ENCODE measurements at places on chromosomes 11 and 22. TPM values are rescaled to one million over a fixed set of nuclear protein-coding genes. Genes with fewer than 3 reads are reported as not detected.

DNA sequence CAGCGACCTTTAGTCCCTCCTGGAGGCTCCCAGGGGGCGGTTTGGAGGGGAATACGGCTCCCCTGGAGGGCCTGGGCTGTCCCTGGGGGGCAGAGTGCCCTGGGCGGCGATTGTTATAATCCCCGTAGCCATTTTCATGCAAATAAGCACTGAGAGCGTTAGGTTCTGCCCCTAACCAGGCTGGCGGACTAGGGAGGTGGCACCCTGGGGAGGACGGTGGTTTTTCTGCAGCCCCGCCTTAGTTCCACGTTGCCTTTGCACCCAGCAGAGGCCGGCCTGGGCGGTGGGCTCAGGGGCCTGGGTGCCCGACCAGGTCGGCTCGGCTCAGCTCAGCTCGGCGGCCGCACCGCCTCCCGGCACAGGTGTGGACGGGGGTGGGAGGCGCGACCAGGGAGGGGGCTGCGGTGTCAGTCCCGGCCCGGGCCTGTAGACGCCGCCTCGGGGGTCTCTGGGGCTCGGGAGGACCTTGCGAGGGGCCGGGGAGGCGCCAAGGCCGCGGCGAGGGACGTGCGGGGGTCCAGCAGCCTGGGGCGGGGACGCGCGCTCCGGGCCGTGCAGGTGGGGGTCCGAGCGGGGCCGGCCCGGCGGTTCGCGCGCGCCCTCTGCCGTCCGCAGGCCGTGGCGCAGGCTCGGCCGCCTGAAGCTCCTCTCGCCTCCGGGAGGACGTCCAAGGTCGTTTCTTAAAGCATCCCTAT, 2.3 kb upstream of the DUSP8 start:
- peak; percentile 88 for DNase-seq

DNA sequence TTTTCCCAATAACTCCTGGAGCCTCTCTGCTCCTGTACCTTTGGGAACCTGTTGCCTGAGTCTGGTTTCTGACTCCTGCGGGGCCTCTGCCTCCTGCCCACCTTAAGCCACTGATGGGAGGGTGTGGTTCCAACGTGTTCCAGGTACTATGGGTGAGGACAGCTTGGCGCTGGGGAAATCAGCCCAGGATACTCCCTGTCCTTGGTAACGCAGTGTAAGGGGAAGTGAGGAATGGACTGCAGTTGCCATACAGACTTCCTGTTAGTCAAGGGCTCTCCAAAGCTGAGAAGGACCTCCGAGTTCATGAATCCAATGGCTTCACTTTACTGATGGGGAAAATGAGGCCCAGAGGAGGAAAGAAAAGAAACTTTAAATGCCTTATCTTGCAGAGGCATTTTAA, 1.2 kb upstream of the MARK2 start:
- no peak for DNase-seq

DNA sequence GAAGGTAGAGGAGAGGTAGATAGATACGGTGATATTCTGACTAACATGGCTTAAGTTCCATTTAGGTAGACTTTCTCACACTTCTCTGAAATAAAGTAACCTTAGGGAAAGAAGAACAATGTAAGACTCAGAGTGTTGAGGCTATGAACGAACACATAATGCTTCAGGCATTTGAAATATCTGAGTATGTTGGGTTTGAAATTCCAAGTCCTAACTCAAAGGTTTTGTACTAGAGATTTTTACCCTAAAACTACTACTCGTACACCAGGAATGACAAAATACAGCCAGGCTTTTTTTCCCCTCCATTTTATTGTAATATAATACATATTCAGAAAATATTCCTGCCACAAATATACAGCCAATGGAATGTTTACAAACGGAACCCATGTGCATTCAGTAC, 592.6 kb downstream of the ETS1 start:
- DNase-seq = no peak

The NPTXR gene
- 3.0 TPM for polyA plus RNA-seq

DNA sequence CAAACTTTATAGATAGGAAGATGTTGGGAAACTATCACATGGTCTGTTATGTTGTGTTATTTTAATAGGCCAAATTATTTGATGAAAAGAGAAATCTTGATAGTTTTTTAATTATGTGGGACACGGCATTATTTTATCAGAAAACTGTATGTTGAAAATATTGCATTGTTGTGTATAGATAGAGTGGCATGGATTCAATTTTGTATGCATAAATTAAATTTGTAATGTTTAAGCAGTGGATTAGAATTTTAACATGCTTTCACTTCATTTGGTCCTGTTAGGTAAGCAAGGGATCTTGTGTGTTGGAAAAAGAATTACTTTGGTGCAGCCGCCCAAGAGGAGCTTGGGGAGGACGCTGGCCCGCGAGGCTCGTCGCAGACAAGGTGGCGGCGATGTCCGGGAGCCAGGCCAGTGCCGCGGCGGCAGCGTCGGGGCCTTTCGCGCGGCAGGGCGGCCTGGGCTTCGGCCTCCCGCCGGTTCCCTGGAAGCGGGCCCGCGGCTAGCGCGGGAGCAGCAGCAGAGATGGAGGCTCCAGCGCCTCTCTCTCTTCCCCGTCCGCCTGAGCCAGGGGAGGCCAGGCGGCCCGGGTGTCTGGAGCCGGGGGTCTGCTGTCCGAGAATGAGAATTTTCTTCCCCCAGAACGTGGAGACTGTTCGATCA, 82.7 kb downstream of the GGT1 start:
- DNase-seq = no peak

DNA sequence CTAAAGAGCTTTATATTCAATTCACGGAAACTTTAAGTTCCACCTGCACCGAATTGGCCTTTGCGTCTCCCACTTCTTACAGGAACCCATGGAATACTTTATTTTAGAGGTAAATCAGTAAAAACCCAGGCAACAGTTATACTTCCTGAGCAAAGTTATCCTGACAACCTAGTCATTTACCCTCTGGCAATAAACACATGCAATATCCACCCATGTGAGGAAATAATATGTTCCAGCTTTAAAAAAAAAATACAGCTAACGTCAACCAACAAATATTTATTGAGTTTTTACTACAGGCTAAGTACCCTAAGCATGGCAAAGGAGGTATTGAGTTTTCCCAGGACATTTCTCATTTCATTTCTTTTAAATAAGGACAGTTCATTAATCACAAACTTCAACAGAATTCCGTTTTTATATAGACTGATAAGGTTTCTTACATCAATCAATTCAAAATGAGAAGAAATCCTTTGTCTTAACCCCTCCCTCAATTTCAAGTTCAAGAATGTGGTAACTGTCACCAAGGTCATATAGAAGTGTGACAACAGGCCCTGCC, 38.3 kb upstream of the CCDC34 start:
- no peak for DNase-seq

The OR4S1 gene
- not detected for polyA plus RNA-seq

The ANO1 gene
- polyA plus RNA-seq = 1.5 TPM

- DNase-seq = no peak
Observed at GRCh38 chr11:62804310-62805075, 747 bp downstream of the NXF1 start.

DNA sequence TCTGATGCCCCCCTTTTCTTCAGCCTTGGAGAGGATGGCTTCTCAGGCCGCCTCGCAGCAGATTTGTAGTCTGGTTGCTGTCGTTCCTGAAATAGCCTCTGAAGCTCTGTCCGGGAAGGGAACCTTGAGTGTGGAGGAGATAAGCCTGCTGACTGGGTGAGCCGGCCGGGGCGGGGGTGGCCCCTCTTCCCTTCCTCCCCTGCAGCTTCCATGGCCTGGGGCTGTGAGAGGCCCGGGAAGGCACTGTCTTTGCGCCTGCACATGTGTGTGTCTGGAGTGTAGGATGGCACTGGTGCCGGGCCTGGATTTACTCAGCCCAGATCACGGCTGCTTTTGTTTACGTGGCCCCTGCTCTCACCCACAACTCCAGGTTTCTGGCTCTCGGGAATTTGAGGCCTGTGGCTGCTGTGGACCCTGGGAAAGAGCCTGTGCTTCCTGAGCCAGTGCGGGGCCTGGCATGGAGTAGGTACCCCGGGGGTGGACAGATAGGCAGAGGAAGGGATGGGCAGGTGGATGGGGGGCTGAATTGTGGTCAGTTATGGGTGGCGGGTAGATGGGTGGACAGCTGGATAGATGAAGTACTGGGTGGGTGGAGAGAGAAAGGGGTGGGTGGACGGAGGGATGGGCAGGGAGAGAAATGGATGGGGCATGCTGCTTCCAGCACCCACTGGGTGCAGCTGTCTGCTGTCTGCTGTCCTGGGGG, 16.6 kb downstream of the KCNQ1 start:
- no peak for DNase-seq

GRCh38 chr11:64656862-64657261, 65.8 kb downstream of the SLC22A12 start:
- no peak for DNase-seq

The BBOX1 gene
- polyA plus RNA-seq = 0.40 TPM

DNA sequence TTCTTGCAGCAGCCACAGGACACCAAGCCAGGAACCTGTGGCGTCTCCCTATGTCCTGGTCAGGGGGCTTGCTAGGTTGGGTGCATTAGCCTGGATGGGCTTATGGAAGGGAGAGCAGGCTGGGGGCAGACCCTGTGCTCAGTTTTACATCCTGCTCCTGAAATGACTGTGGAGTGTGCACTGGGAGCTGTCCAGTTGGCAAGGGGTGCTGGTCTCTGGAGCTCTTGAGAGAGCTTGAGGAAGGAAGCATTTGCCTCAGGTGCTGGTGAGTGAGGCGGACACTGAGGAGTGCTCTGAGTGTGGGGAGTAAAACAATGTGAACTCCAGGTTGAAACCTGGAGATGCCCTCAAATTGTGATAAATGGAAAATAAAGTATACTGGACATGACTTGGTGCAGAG, 3.4 kb downstream of the SCGB1D4 start:
- DNase-seq = no peak

DNA sequence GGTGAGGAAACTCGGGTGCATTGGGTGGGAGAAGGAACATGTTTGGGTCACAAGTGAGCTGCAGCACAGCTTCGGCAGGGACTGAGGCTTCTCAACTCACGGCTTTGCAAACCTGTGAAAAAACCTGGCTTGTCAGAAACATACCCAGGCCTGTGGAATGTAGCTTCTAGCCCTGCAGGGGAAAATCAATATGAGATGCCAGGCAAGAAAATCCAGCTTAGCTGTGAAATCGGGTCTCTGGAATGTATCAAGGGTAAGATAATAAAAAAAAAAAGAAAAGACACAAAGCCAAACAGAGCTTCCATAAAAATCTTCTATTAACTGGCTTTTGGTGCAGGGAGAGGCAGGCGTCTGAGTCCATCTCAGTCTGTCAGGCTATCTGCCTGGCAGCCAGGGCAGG, 28.5 kb downstream of the UQCR10 start:
- no peak for DNase-seq

The LAYN gene
- 2.4 TPM for polyA plus RNA-seq

DNA sequence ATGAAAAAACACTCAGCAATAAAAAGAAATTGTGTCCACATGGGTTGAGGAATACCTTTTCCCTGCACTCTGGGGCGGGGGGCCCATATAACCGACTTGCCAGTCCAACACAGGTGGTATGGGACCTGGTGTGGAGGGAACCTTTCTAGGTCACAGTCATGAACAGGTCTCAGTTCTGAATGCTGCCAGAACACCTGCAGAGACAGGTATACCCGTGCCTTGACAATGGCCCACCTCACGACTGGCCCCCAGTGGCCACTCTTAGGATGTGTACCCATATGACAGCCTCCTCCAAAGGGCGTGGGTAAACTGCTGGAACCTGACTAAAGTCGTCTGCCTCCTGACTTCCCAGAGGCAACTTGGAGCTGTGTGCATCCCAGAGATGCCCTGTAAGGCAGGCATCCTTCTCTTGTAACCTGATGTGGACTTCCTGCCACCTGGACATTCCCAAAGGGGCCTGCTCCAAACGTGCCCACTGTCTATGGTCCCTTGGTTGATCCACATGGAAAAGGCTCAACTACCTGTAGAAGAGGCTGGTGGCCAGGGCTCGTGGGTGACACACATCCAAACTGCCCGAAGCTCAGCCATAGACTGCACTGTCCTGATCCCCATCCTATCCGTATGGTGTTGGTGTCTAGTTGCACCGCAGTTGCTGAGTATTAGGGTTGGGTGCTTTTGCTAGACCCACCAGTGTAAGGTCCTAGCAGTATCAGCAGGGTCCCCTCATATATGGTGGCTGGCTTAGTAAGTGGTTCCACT, 859.3 kb downstream of the BRD1 start:
- DNase-seq = peak; percentile 61

GRCh38 chr11:94652735-94653284, 85.6 kb downstream of the PIWIL4 start:
- DNase-seq = no peak

GRCh38 chr11:44911029-44911814, 39.5 kb downstream of the TP53I11 start:
- DNase-seq = no peak

- no peak for DNase-seq
Observed at GRCh38 chr11:116224154-116224888, 548.5 kb downstream of the BUD13 start.

The SHISAL1 gene
- polyA plus RNA-seq = 0.87 TPM

The PYGM gene
- polyA plus RNA-seq = 1.3 TPM

The SAA4 gene
- polyA plus RNA-seq = not detected

DNA sequence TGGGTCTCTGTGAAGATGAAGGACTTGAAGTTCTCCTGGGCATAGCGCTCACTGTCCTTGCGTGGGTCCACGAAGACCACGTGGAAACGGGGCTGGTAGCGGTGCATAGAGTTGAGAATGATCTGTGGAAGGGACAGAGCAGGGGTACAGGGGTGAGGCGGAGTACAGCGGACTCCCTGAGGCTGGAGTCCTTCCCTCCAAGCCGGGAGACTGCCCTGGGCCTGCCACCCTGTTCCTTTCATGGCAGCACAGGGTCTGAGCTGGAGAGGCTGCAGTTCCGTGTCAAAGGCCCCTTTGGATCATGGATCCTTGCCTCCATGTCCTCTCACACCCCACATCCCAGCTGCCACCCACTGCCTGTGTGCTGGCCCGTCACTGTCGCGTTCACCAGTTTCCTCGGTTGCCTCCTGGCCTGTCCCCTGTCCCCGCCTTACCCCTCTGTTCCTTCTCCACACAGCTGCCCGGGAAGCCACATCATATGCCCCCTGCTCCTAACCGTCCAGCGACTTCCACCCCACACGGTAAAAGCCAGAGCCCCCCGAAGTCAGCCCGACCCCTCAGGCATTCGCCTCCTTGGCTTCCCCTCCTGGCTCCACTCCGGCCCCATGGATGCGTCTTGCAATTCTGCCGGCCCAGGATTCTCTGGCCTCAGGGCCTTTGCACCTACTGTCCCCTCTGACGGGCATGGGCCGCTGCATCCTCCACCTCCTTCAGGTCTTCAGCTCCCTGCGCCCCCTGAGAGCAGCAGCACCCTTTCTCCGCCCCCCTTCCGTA, 3.4 kb upstream of the NUDT8 start:
- DNase-seq = peak; percentile 47

DNA sequence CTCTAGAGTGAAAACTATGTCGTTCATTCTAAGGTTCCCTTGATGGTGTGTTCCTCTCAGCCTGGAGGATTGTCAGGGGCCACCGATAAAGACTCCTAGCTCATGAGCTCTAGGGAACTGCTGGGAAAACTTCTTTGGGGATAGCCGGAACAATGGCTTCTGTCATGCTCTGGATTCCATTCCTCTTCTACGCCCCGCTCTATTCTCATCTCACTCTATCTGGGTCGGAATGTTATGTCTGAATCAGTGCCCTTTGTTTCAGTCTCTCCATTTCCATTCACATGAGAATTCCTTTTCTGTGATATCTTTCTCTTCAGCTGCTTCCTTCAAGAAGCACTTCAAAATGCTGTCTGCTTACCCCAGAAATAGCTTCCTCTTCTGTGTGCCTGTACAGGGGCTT, 16.9 kb upstream of the SLCO2B1 start:
- DNase-seq = no peak
